ENCODE measurements at places on chromosomes 2 and 18.
A peak's percentile ranks its signal among the peaks of the same experiment; 100 is the strongest.

GRCh38 chr2:105487142-105488069 is 88.6 kb upstream of the FHL2 start:
- DNase-seq: no peak

- DNase-seq: no peak
These were observed 219.6 kb upstream of the RBBP8 start for GRCh38 chr18:22713511-22713910.

DNA sequence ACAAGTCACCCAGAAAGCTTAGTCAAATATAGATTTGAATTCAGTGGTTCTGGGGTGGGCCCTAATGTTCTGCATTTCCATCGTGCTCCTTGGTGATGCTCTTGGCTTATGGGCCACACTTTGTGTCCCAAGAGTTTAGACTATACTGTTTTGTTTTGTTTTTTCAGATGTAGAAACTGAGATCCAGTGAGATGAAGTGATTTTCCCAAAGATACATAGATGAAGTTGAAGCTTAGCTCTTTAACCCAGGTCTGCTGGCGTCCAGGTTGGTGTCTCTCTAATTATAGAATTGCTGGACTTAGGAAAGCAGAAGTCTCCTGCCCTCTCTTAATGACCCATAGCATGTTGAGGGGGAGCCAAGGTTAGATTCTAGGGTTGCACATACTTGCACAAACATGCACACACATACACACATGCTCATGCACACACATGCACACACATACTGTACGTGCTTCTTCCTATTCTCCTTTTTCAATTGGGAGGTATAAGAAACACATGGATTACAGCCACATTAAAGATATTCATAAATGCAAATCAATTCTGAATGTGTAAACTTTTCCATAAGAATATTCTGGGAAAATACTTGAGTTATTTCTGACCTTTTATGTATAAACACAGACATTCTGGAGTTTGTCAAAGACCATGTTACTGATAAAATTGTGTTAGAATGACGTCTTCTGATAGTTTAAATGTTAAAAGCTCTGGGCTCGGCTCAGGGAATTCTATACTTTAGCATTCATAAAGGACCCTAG is 41.3 kb upstream of the IL1R1 start:
- DNase-seq: no peak

DNA sequence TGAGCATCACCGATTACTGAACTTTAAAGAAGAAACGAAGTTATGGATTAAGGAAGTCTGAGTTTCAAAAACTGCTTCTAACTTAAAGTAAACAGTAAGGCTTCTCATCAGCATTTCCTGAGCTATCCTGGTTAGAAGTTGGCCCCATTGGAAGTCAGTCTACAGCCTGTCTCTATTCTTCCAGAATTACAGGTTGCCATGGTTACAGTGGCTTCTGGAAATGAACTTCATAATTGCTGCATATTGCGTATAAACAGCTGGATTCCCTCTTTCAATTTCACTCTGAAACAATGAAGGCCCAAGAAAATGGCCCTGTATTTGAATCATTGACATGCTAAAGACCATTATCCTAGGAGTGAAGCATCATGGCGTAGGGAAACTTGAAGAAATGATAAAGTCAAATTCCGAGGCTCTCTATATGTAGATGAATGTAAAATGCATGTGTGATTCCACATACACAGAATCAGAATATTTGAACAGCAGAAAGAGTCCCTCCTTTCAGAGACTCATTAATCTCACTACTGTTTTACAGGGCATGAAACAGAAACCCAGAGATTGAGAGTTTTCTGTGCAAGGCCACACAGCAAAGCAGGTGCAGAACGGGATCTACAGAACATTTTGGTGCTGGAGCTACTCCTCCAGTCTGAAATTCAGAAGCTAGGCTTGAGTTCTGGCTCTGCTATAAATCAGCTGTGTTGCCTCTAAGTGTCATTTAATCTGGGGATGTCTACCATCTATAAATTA is 856.4 kb upstream of the CELF4 start:
- no peak for DNase-seq

GRCh38 chr18:51076503-51076902 is 46.5 kb downstream of the SMAD4 start:
- no peak for DNase-seq

GRCh38 chr2:41194230-41194629 is 742.3 kb upstream of the SLC8A1 start:
- no peak for DNase-seq

DNA sequence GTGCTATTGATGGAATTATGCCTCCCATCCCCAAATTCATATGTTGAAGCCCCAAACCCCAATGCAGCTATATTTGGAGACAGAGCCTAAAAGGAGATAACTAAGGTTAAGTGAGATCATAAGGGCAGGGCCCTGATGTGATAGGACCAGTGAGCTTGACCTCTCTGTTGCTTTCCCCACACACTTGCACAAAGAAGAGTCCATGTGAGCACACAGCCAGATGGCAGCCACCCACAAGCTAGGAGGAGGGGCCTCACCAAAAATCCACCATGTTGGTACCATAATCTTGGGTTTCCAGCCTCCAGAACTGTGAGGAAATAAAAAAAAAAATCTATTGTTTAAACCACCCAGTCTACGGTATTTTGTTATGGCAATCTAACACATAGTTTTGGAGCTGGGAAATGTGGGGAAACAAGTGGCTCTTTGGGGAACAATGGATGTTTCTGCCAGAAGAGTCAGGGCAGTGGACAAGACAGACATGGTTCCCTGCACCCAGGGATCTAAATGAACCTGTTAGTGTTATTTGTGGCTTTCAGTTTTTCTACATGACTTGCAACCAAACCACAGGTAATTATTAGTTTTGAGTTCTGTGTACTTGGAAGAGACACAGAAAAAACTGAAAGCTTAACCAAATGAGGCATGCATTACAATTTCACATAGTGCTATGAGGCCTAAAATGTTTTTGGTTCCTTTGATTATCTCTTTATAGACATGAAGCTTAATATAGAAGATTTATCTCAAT is 259.1 kb downstream of the LTBP1 start:
- DNase-seq: no peak

DNA sequence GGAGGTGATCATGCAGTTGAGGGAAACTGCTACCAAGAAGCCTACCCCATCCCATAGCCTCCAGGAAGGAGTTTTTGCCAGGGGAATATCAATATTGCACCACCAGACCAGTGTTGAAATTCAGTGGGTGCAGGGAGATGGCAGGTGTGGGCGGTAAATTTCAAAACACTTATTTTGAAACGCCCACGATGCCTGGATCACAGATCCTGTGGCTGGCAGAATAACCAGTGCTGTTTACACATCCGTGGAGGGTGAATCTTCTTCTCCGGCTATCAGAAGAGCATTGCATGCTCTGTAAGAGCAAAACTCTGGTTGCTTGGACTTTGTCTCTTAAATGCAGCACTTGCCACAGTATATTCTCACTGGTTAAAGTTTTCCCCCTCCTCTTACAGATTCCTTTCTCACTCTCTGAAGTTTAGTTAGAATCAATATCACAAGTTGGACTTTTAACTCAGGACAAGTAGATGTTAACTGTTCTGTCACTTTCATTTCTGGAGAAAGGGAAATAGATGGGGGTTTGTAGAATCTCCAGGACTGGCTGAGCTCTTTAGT is 70.5 kb upstream of the ZCCHC2 start:
- no peak for DNase-seq

- no peak for DNase-seq
These were observed 264.5 kb upstream of the MEX3C start for GRCh38 chr18:51461956-51462355.

DNA sequence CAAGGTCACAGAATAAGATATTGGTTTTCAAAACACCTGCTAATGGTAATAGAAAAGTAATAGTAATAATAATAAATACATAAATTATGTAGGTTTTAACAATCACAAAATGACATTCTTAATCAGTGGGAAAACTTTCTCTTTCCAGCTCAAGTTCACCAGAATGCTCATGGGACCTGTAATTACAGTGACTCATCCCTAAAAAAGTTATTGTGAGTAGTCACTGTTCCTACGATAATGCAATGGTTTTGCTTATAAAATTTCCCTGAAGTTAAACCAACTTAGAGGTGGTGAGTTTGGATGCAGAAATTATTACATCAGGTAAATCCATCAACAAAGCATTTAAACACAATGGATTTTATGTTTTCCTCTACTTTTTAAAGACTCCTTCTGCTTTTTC is 502.3 kb downstream of the PID1 start:
- DNase-seq: no peak

DNA sequence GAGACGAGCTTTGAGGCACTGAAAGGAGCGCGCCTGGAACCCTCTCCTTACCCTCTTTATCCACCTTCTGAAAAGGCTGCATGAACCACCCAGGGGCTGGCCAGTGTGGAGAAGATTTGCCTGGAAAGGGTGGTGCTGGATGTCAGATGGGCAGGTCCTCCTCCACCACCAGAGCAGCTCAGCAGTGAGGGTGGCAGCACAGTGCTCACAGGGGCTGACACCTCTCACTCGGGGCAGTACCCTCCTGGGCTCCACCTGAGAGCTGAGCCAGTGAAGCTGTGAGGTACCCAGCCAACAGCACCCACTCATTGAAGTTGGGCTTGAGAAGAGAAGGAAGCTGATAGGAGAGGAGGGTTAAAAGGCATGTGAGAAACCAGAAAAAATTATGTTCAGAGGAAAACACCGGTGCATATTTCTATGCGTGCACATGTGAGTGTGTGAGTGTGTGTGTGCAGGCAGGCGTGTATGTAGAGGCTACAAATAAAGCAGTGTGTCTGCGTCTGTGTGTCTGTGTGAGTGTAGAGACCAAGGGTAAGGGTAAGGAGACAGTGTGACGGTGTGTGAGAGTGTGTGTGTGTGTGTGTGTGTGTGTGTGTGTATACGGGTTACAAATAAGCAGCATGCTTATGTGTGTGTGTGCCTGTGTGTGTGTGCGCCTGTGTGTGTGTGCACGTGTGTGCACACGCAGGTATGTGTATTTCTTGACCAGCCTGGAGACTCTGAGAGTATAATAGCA is 40.7 kb downstream of the TEX44 start:
- no peak for DNase-seq

DNA sequence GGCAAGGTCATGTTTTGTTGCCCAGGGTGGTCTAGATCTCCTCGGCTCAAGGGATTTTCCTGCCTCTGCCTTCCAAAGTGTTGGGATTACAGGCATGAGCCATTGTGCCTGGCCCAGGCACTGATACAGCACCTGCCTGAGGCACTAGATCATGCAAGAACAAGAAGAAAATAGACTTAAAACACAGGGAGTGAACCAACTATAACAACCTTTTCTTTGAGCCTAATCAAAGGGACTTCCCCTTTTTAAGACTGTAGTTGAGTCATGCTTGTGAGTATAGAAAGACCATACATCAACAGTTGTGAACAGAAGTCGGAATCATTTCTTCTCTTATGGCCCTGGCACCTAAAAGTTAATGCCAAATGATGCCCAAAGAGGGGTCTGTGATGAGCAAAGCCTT is 47.9 kb upstream of the MAPRE2 start:
- no peak for DNase-seq

DNA sequence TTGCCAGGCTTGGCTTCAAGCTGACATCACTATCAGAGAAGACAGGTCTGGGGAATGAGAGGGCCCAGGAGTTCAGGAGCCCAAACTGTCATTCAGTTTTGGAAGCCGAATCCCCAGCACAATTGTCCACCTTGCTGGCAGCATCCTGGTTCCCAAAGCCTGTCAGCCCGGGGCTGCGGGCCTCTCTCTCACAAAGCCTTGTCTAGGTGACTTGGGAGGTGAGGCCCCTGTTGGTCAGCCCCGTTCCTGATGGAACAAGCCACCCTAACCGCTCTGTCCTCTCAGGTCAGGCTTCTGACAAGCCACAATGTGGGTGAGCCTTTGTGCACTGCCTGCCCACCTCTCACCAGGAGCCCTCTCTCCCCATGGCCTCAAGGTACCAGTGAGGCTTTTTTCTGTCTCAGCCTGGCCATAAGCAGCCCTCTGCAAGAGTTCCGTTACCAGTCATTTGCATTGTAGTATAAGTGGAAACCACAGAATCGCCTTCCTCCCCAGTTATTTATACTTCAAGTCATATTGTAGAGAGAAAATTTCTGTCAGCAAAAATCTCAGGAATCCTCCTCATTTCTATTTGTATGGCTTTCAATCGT is 100.6 kb downstream of the MSH2 start:
- DNase-seq: no peak

GRCh38 chr2:192298664-192299063 is 103.9 kb upstream of the TMEFF2 start:
- DNase-seq: no peak

DNA sequence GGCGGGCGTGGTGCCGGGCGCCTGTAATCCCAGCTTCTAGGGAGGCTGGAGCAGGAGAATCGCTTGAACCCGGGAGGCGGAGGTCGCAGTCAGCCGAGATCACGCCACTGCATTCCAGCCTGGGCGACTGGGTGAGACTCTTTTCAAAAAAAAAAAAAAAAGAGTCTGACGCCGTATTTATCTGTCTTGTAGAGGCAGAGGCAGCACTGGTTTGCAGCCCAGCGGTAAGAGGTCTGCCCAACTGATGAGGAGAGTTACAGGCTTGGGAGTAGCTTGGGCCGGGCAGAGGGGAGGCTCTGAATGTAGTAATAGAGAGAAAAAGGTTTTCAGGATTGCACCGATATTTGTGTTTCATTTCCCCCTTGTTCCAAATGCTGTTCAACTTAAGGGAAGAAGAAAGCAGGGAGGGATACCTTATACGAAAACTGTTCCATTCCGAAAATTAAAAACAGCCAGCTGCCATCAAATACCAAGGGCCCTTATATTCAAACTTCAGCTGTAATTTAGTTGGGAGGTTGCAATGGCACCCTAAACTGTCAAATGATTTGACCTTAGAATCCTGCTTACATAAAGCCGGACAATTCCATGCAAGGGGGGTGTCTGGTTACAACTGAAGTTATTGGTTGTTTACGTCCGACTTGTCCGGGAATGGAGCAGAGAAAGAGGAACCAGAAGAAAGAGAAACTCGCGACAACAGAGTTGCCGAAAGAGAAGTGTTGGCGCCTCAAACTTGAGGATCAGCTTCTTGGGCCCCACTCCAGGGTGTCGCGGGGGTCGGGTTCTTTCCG is 9.2 kb upstream of the SP9 start:
- no peak for DNase-seq

DNA sequence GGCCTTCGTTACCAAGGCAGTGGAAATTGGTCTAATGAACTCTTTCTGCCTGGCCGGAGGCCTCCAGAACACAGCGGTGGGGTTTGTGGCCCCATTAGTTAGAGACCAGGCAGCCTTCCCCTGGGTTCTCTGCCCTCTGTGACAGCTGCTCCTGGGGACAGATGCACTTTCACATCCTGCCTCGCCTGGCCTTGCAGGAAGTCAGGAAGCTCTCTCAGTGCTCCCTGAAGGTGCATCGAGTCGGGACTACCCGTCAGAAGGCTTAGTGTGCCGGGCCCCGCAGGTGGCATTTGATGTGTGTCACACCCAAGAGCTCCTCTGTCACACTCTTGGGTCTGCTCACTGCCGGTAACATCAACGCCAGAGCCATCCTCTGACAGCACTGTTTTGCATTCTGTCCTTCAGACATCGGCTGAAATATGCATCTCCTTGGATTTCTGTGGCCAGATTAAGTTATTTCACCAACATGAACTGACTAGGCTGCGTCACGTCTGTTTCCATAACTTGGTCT is 158.3 kb downstream of the LDLRAD4 start:
- peak; percentile 30 for DNase-seq

DNA sequence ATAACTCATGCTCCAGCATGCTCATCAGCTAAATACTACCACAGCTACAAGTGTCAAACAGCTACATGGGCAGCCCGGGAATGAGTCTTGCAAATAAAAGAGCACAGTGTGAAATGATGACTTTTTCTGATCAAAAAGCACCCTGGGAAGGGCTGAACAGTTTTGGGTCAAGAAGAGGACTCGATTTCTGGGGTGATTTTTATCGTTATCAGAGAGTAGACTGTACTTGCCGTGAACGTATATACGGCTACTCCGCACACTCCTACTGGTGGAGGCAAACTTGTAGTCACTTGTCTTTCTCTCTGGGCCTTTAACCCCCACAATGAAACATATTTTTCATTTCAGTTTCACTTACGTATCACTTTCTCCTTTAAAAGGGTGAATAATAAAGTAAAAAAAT is 54.4 kb downstream of the NCKAP5 start:
- DNase-seq: no peak
